ENCODE measurements at places on chromosomes 3 and 15.

GRCh38 chr15:88529021-88529630 lies 17.4 kb downstream of the DET1 start:
- no peak for DNase-seq

DNA sequence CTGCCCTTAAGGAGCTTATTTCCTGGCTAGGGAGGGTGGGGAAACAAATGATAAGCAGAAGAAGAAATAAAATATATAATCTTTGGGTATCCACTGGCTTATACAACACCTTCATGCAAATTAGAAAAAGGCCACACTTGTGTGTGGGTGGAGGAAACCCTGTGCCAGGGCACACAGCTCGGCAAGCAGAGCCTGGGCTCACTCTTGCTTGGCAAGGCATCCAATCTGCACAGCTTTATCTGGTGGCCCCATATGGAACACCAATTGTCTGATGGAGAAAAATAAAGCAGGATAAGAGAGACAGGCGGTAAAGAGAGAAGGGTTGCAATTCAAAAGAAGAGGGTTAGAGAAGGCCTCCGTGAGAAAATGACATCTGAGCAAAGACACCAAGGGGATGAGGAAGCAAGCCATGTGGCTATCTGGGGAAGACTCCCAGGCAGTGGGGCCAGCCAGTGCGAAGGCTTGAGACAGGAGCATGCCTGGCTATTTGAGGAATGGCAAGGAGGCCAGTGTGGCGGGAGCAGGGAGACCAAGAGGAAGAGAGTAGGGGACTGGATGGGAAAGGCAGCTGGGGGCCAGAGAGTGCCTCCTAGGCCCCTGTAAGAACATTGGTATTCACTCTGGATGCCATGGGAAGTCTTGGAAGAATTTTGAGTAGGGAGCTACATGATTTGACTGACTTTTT lies 22.5 kb upstream of the VPS8 start:
- no peak for DNase-seq

GRCh38 chr3:111539351-111540331 lies 2.4 kb upstream of the CD96 start:
- DNase-seq: peak; percentile 66

- no peak for DNase-seq
These were observed 11.1 kb upstream of the MBNL1 start for GRCh38 chr3:152257563-152258035.

GRCh38 chr15:31977812-31978661 lies 52.3 kb upstream of the CHRNA7 start:
- DNase-seq: peak; percentile 90

DNA sequence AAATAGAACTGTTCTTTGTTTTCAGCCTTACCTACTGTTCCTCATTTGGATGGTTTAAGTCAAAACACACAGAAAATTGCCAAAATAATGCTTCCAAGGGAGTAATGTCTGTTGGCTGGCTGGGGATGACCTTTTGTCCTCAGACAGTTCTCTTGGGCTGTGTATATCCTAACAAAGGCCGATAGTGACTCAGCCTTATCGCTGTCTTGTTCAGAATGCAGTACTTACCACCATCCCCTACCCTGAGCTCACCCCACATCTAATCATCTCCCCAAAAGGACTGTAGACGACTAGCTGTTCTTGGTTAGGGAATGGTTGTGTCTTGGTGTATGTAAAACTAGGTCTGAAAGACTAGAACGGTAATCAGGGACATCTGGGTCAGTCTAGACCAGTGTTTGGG lies 35.0 kb downstream of the RAB11A start:
- no peak for DNase-seq

GRCh38 chr3:136070334-136070733 lies 104.8 kb downstream of the PPP2R3A start:
- DNase-seq: no peak

DNA sequence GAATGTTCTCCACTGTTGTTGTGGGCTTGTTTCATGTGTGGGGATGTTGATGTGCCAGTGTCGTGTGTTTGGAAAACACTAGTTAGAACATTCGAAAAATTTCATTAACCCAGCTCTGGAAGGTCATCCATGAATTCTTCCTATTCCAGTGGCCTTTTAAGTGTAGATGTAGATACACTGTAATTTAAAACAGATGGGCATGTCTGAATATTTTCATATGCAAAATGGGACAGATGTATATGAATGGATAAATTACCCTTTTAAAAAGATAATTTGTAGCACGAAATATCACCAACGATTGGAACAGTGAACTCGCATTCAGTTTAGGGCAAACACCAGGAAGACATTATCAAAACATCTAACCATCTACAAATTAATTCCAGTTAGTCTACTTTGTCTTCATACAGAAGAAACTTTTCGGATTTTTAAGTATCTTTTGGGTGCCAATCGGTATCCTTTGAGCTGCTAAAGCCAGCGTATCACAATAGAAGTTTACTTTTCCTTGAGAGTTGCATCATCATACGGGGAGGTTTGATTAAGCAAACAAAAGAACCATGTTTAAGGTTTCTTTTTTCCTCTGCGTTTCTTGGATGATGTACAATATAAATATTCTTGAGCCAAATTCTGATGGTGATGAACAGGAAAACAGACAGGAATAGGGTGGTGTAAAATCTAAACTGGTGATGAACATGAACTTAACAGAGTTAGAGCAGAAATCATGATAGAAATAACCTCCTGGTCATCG lies 528.1 kb downstream of the FOXP1 start:
- DNase-seq: no peak

- DNase-seq: no peak
These were observed 5.8 kb upstream of the TATDN2 start for GRCh38 chr3:10242182-10243065.

DNA sequence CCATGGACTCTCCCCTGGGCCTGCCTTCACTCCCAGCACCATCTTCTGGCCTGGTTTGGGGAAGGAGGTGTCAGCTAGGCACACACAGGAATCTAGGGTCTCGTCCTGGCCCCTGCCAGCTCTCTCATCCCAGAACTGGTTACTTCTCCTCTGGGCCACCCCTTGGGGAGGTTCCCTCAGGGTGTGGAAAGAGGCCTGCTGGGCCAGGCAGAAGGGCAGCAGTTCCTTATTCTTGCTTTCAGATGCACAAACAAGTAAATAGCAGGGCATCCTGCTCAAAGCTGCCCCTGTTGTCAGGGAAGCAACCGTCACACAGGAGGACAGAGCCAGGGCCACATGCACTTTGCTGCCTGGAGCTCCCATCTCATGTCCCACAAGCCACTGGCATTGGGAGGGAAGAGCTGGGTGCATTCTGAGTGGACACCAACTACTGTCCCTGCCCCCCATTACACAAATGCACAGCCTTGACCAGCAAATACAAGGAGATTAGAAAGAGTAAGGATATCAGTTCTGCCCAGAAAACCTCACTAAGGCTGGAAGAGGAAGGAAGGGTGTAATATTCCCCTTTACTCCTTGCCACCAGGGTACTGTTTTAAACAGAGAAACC lies 108.8 kb upstream of the HACD2 start:
- DNase-seq: no peak

DNA sequence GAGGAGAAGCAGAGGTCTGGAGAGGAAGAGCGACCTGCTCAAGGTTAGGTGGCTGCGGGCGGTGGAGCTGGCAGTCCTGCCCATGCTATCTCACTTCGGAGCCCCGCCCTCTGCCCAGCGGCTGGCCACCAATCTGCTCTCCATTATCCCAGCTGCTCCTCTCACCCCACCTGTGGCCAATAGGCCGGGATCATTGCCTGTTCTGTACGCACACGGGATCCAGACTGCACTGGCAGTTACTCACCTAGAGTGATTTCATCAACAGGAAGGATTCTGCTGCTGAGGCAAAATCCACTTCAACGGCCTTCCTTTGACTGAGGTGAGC lies 100.6 kb downstream of the TLE3 start:
- DNase-seq: no peak

DNA sequence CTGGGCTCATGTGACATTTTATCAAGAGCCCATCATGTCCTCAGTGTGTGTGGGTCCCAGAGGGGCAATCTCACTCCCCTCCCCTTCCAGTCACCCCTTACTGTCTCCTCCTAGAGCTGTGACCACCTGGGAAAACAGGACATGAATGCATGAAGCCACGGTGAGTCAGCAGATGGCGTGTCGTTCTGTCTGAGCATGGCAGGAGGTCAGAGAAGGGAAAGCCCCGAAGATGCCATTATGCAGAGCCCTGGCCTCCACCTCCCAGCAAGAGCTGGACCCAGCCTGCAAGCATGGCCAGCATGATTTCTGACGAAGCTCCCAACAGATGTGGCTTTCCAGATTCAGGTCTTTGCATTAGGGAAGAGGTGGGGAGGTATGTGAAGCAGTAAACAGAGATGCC lies 118.5 kb downstream of the TLE3 start:
- no peak for DNase-seq

DNA sequence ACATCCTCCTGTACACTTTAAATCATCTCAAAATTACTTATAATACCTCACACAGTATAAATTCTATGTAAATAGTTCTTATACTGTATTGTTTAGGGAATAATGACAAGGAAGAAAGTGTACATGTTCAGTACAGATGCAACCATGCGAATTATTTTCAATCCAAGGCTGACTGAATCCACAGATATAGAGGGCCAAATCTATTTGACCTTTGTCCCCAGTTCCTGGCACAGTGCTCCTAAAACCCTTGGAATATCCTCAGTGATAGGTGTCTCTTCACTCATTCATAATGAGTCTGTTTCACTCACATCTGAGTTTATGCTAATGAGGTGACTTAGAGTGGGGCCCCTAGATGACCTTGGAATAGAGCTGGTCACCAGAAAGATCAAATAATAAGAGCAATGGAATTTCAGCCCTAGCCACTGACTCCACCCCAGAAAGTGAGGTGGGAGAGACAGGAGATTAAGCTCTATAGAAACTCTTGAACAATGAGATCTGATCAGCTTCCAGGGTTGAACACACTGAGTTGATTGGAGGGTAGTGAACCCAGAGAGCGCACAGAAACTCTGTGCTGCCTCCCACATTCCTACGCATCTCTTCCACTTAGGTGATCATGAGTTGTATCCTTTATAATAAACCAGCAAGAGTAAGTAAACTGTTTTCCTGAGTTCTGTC lies 65.3 kb downstream of the ADAM10 start:
- no peak for DNase-seq

DNA sequence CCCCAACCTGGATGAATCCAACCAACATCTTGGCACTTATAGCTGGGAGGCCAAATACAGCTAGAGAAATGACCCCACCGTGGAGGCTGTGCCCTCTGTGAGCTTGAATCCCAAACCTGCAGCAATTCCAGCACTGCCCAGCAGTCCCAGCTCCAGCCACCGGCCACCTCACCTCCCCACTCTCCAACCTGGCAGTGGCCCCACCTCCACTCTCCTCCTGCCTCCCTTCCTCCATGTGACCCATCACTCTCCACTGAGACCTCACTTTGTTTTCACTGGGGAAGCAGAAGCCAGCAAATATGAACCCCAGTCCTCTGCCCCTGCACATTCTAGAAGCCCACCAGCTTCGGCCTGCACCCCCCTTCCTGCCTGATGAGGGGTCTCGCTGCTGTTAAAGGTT lies 79.7 kb upstream of the LINGO1 start:
- no peak for DNase-seq

- DNase-seq: peak; percentile 63
These were observed 193.5 kb downstream of the FOXP1 start for GRCh38 chr3:71389911-71390573.

DNA sequence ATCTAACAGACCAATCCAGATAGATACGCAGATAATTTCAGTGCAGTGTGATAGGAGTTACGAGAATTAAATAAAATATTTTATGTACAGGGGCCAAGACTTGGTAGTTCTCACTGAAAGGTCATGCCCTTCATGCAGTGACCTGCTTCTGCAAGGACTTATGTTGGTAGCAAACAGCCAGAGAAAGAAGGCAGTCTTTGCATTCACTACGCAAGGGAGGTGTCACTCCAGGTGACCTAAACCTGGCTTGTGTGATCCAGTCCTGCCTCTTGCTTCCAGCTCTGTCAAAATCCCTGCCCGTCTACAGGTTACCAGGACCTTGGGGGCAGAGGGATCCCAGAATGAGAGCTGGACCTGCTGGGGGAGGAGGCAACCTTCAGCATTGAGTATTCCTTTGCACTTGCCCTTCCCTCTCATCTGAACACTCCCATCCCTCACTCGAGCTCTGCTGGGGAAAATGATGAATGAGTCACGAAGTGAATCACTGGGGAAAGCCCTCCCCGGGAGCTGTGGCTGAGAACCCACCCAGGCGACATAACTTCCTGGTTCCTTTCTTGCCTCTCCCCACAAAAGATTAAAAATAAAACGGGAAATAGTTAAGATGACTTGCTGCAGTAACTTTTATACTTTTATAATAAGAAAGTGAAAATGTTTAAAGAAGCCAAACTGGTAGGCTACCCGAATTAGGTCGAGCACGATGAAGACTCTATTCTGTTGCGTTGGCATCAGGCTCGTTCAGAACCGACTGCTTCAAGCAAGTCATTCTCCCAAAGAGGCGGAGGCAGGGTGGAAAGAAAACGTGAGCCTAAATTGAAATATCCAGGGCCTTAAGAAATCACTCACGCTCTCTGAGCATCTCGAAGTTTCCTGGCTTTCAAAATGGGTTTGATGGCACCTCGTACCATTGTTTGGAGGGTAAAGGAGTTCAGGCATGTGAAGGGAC lies 216.1 kb downstream of the SLCO3A1 start:
- DNase-seq: no peak

DNA sequence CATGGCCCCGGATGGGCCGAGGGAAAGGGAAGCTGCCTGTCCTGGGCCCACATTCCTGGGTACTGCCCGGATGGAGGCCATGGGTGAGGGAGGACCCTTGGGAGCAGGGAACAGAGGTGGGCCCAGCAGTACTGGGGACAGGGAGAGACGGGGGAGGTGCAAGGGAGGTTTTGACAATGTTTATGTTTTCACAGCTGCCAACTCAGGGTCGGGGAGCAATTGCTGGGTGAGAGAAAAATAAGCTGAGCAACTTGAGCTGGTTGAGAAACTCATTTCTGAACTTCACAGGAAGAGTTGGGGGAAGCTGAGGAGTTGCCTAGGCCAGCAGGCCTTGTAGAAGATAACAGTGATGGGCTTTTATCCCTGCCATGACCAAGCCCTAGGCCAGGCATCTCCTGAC lies 11.1 kb upstream of the TSPAN3 start:
- DNase-seq: no peak

- DNase-seq: no peak
These were observed 28.1 kb downstream of the ADIPOQ start for GRCh38 chr3:186870421-186871201.

- no peak for DNase-seq
These were observed 42.0 kb downstream of the GSK3B start for GRCh38 chr3:120052225-120052624.

- no peak for DNase-seq
These were observed 964 bp downstream of the SLC25A20 start for GRCh38 chr3:48897460-48898376.

Measured in pancreas (tissue), 10 donors.